Activated B cell treated with CpG ODN at 0.5 μM for 24 hours (primary cell): ENCODE measurements at places on chromosomes 7 and 10. TPM values are rescaled to one million over a fixed set of nuclear protein-coding genes. Genes with fewer than 3 reads are reported as not detected.

Gene TUBB8
- not detected in 2 replicates for total RNA-seq

- no peak overlapping the region for H3K4me3 ChIP-seq
- H3K36me3 ChIP-seq: no peaks in the 10 kb centered on the region
- peaks cover under 1% of the 10 kb centered on the region for H3K27me3 ChIP-seq
- DNase-seq: no peak
Measured at GRCh38 chr7:50817561-50817960, 34.9 kb upstream of the GRB10 start.

- peaks cover 2% of the 10 kb centered on the region for H3K36me3 ChIP-seq
- H3K4me3 ChIP-seq: no peak overlapping the region
- no peak overlapping the region for H3K27ac ChIP-seq
- H3K4me1 ChIP-seq: peaks cover 10% of the 10 kb centered on the region
- no peak for DNase-seq
Measured at GRCh38 chr10:6195376-6195775, 7.4 kb upstream of the PFKFB3 start.

Gene CRYGN
- not detected in 2 replicates for total RNA-seq

Gene PDIA4
- total RNA-seq: 57.4 and 59.4 TPM in 2 replicates

Gene VENTX
- total RNA-seq: 0.13 TPM in 1 of 2 replicates, not detected in the other
